H4 (cell line): ENCODE measurements at places on chromosomes 6 and 20. TPM values are rescaled to one million over a fixed set of nuclear protein-coding genes. Genes with fewer than 3 reads are reported as not detected.

GRCh38 chr20:1912053-1912452 is 16.8 kb downstream of the SIRPA start:
- no peak for DNase-seq

DNA sequence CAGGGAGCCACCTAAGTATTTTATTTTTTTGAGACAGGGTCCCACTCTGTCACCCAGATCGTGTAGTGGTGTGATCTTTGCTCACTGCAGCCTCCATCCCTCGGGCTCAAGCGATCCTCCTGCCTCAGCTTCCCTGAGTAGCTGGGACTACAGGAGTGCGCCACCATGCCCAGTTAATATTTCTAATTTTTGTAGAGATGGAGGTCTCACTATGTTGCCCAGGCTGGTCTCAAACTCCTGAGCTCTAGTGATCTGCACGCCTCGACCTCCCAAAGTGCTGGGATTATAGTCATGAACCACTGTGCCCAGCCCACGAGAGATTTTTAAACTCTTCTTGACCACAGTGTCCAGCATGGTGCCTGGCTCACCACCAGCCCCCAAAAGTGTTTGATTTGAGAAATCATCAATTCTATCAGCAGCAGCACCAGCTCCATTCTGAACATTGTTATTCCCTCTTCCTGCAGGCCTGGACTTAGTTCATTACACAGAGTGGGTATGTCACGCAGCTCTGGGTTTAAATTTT is 2.3 kb upstream of the TGM2 start:
- no peak for DNase-seq

ACTL10 gene
- not detected in 2 replicates for total RNA-seq

PNPLA1 gene
- total RNA-seq, result not detected in 2 replicates

BTN1A1 gene
- not detected in 2 replicates for total RNA-seq

PRRT1 gene
- total RNA-seq, result 0.10 TPM in 1 of 2 replicates, not detected in the other

TAGAP gene
- not detected in 2 replicates for total RNA-seq
